Stimulated activated naive CD8-positive, alpha-beta T cell treated with anti-CD3 and anti-CD28 coated beads, Interleukin-15, Interleukin-2, amounts not matched to agents 100 U/mL and 50 U/mL, for 24 hours (primary cell): ENCODE measurements at places on chromosomes 12 and 14.

DNA sequence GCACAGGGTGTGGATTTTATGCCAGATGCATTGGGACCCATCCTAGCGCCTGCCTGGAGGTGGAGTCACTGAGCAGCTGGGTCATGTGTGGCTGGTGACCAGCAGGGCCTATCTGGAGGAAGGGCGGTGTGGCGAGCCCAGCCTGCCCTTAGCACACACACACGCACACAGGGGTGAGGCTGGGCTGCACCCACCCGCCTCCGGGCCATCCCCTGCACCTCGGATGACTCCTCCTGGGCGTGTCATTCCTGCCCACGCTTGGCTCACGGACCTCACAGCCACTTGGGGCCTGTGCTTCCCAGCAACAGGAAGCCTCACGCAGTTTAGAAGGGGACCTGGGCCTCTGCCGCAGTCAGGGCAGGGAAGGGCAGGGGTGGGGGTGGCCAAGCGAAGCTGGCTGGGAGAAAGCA is 36.2 kb upstream of the FZD10 start:
- DNase-seq = no peak

GRCh38 chr14:57245941-57246340 is 22.8 kb downstream of the EXOC5 start:
- DNase-seq = no peak

DNA sequence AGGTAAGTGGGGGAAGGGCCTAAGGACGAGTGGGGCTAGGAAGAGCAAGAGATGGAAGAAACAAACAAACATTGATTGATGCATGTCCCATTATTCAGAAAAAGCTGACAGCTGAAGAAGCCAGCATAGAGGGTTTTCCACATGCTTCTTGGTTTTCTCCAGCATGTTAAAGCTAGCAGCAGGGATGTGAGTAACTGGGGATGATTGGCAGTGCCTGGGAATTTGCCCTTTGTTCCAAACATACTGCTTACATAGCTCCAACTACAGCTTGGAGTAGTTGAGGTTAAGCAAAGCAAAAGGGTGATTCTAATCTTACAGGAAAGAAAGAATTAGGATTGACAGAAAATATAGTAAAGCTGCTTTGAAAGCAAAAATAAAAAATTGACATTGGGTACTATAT is 68.0 kb upstream of the IFNG-AS1 start:
- DNase-seq = no peak

- no peak for DNase-seq
Observed at GRCh38 chr12:3647504-3647903, 105.4 kb downstream of the CRACR2A start.

GRCh38 chr14:20295067-20295466 is 10.7 kb downstream of the TTC5 start:
- DNase-seq = peak; percentile 17

DNA sequence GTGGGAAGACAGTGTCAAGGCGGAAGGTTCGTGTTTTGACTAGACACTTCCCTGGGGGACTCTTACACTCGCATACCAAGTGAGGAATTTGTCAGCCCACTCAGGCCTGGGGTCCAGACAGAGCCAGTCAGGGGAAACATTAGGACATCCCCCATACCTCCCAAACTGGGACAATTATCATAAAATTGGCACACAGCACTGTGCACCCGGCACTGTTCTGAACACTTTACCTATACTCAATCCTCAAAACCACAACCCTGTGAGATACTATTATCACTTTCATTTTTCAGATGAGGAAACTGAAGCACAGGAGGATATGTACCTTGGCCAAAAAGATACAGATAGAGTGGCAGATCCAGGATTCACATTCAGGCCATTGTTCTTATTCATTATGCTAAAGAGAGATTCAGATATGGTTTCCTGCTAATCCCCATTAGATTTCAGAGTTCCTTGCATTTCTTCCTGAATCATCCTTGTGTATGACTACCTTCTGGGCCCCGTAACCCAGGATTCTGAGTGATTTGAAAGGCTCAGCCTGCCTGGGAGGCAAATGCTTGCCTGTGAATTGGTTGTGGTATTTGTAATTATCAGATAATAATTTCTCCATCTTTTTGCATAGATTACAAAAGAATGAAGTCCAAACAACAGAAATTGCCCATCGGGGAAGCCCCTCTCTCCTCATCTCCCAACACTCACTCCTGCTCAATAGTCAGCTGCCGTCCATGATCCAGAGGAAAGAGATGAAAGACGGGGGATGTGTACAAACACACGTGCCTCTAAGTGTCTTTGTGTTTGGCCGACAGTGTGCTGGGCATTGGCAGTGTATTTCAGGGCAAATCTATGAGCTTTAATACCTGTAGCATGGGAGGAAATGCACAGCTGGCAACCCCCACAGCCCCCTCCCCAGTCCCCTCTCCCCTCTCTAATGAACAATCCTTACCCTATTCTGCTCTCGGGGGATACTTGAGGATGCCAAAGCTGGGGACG is 4.6 kb downstream of the TAC3 start:
- DNase-seq = no peak

DNA sequence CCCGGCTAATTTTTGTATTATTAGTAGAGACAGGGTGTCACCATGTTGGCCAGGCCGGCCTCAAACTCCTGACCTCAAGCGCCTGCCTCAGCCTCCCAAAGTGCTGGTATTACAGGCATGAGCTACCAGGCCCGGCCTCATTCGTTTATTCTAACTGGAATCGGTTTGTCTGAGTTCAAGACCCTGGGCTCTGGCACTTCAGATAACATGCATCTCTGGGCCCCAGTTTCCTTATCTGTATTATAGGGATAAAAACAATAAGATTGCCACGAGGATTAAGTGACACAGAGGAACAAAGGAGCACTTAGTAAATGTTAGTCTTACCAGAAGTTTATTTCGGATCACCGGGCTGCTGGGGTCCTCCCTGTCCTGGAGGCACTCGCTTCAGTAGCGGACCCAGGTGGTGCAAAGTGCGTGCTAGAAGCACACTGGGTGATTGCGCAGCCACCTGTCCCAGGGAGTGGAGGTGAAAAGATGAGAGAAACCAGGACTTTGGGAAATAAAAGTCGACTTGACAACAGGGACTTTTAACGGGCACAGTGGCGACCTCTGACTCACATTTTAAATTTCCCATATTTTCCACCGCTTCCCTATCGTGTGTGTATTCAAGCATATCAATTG is 37.5 kb downstream of the ACACB start:
- DNase-seq = no peak

DNA sequence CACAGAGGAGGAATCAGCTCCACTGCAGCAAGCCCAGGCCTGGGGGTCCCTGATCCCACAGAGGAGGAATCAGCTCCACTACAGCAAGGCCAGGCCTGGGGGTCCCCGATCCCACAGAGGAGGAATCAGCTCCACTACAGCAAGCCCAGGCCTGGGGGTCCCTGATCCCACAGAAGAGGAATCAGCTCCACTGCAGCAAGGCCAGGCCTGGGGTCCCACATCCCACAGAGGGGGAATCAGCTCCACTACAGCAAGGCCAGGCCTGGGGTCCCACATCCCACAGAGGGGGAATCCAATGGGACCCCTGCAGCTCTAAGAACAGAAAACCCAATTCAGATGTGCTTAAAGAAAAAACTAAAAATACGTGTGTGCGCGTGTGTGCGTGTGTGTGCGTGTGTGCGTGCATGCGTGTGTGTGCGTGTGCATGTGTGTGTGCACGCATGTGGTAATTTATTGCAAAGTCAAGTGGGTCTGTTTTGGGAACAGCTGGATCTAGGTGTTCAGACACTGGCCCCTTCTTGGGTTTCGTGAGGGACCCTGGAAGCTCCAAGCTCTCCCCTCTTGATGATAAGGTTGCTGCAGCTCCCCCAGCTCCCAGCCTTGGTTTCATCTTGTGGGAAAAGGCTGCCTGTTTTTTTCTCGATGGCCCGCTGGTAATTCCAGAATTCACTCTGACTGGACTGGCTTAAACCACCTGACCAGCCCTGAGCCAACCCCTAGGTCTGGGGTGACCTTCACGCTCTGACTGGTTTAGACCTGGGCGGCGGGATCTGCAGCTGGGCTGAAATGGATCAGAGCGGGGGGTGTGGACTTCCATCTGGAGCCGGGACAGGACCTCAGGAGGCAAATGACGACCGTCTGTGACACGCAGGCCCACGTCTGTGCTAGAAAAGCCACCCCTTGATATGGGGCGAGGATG is 47.1 kb downstream of the GALNT9 start:
- no peak for DNase-seq

GRCh38 chr14:104267895-104268294 is 129.5 kb downstream of the KIF26A start:
- DNase-seq = peak; percentile 9

GRCh38 chr12:3130057-3130830 is 53.1 kb downstream of the TSPAN9 start:
- DNase-seq = no peak

DNA sequence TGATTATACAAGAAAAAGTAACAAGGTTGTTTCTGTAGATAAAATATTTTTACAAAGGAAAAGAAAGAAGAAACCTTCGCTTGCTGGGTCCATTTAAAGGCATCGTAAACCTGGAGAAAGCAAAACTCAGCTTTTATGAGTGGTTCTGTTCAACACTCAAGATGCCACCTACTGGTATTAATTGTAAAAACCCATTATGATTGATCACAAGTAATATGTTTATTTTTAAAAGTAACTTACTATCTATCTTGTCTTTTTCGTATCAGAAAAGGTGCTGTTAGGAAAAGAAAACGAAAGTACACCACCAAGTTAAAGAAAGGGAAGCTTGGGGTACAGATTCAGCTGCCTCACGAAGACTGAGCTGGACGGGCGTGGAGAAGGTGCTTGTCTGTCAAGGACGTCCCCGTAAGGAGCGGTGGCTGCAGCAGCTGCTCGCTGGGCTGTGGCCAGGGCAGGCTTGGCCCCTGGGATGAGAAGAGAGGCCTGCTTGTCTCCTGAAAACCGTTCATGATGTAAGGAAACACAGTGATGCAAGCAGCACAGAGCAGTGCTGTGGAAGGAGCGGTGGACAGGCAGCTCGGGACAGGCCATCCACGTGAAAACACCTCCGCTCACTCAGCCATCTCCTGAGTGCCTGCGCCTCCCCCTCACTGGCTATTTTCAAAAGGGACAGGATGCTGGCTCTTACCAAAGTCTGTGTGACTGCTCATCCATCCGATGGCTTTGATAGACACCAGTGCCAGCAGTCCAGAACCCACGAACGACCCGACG is 25.0 kb downstream of the SLC15A4 start:
- DNase-seq = no peak

- DNase-seq = no peak
Observed at GRCh38 chr12:24796876-24797275, 152.0 kb downstream of the BCAT1 start.

GRCh38 chr12:59036347-59036746 is 116.0 kb upstream of the LRIG3 start:
- DNase-seq = no peak

DNA sequence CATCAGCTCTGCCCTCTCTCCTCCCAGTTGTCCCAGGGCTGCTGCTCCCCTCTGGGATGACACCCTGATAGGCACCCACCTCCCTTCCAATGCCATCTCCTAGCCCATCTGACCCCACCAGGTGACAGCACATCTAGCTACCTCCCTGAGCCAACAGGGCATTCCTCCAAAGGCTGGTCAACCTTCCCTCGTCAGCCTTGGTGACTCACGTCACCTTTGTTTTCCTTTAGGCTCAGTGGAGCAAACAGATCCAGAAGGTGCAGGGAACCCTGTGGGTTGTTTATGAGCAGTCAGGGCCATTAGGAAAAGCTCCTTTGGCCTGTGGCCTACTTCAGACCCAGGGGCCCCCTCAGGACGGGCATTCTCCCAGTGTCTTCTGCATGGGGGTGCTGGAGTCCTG is 32.4 kb downstream of the PIGH start:
- DNase-seq = no peak

GRCh38 chr12:1170411-1170810 is 179.4 kb downstream of the ERC1 start:
- DNase-seq = no peak

- DNase-seq = no peak
Observed at GRCh38 chr12:63098851-63099250, 52.1 kb downstream of the AVPR1A start.

DNA sequence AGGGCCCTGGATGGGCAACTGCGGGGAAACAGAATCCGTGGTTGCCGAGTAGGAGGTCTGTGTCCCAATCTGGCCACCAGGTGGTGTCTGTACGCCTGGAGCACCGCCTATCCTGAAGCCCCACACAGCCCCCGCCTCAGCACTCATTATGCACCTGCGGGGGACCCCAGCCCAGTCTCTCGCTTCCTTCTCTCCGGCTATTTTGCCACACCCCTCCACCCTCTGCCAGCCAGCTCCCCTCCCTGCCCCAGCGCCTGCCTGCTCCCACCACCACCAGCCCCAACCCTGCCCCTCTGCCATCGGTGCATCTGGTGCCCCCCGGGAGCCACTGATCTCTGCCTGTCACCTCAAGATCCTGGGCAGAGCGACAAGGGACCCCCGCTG is 2.2 kb upstream of the NXPH4 start:
- DNase-seq = peak; percentile 77

GRCh38 chr12:32895688-32896431 is 717 bp downstream of the PKP2 start:
- DNase-seq = no peak

DNA sequence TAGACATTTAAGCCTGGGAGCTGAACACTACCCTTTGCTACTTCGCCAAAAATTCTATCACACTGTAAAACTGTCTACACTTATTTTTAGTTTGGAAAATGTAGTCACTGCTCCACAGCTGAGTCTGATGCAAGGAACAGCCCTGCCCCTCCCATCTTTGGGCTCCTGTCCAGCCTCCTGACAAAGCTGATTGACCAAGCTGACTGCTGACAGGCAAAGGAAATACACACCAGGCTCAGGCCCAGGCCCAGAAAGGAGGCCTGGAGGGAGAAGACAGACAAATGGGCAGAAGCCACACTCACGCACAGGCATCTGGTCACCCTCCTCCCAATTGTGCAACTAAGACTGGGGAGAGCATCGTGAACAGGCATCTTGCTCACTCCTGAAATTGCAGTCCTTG is 55.3 kb downstream of the ISCA2 start:
- no peak for DNase-seq

DNA sequence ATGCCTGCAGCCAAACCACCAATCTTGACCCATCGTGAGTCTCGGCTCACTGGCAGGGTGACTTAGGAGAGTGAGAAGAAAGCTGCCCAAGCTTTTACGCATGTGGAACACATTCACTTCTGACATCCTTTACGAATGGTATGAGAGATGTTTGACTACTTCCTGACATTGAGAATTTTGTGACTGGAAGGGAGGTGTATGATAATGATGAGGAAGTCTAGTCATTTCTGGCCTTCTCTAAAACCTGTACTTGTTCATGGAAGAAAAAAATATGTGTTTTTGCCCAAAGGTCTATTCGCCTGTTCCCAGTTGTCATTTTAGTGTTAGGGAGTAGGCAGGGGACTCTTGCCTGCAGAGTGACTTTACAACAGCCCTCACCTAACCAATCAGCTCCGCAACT is 227.2 kb upstream of the ATP2B1 start:
- no peak for DNase-seq

GRCh38 chr14:98808494-98809407 is 463.2 kb downstream of the BCL11B start:
- DNase-seq = no peak
